ENCODE measurements at places on chromosomes 6 and 20. TPM values are rescaled to one million over a fixed set of nuclear protein-coding genes. Genes with fewer than 3 reads are reported as not detected.

The LRRN4 gene
- 0.36 TPM for total RNA-seq

The WASF1 gene
- total RNA-seq: 10.3 TPM

The DEFB124 gene
- 1.6 TPM for total RNA-seq

The CLDN20 gene
- not detected for total RNA-seq

The ZBTB12 gene
- total RNA-seq: 1.8 TPM

The UST gene
- 21.5 TPM for total RNA-seq

The BPI gene
- total RNA-seq: 0.19 TPM

The NCOA3 gene
- total RNA-seq: 42.6 TPM

The GPLD1 gene
- 8.2 TPM for total RNA-seq

The TEAD3 gene
- total RNA-seq: 78.0 TPM

The PKIB gene
- 2.5 TPM for total RNA-seq

The SALL4 gene
- 0.12 TPM for total RNA-seq

The FAM209B gene
- total RNA-seq: 0.90 TPM

The SAMD3 gene
- total RNA-seq: 1.2 TPM

The PLCB4 gene
- total RNA-seq: 26.2 TPM

The PAK5 gene
- 0.19 TPM for total RNA-seq

The DLK2 gene
- total RNA-seq: not detected

The SLC22A7 gene
- not detected for total RNA-seq

The MATN4 gene
- total RNA-seq: 0.69 TPM

The GJA10 gene
- not detected for total RNA-seq

The CDK19 gene
- 22.4 TPM for total RNA-seq

The CEP85L gene
- total RNA-seq: 21.3 TPM

The ANKEF1 gene
- 1.5 TPM for total RNA-seq

The BMP5 gene
- total RNA-seq: 1.5 TPM

The SLC17A2 gene
- total RNA-seq: not detected

The MLN gene
- not detected for total RNA-seq

The RALGAPB gene
- 41.3 TPM for total RNA-seq

The GCNT2 gene
- total RNA-seq: 14.6 TPM

The HEY2 gene
- total RNA-seq: 19.1 TPM

The RAET1E gene
- 0.18 TPM for total RNA-seq

The PTPRT gene
- total RNA-seq: 0.18 TPM

The MTFR2 gene
- total RNA-seq: 0.60 TPM

The SIRPD gene
- total RNA-seq: 0.42 TPM

The PCSK2 gene
- total RNA-seq: not detected

The MAPK13 gene
- total RNA-seq: 10.1 TPM

The INSM1 gene
- not detected for total RNA-seq

Measured in aorta (tissue), 5 donors.